ENCODE measurements at places on chromosomes 1 and 21.

- H3K27me3 ChIP-seq = no peaks in the 10 kb centered on the region
- no peak overlapping the region for H3K27ac ChIP-seq
- no peak for DNase-seq
- no peak overlapping the region for H3K4me3 ChIP-seq
- H3K36me3 ChIP-seq = no peaks in the 10 kb centered on the region
These were observed 391.8 kb downstream of the CAMTA1 start for GRCh38 chr1:7177021-7177420.

- H3K27ac ChIP-seq = no peak overlapping the region
- DNase-seq = no peak
- no peaks in the 10 kb centered on the region for H3K36me3 ChIP-seq
- no peak overlapping the region for H3K4me3 ChIP-seq
These were observed 4.5 kb upstream of the DDX59 start for GRCh38 chr1:200673952-200674823.

- no peak for DNase-seq
- H3K4me1 ChIP-seq = peaks cover 13% of the 10 kb centered on the region
- H3K27ac ChIP-seq = peak overlapping the region; percentile 11
- H3K27me3 ChIP-seq = no peaks in the 10 kb centered on the region
These were observed 18.5 kb downstream of the COLGALT2 start for GRCh38 chr1:184019069-184019468.

DNA sequence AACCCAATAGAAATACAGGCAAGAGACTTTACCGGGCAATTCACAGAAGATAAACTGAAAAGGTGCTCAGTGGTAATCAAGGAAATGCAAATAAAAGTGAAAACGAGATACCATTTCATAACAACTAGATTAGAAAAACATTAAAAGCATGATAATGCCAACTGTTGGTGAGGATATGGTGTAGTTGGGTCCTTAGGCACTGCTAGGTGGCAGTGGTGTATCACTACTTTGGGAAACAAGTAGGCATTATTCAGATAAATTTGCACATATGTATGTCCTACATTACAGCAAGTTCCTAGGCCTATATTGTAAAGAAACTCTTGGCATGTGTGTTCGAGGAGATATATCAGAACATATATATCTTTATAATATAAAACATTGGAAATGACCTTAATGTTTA lies 31.0 kb downstream of the AZIN2 start:
- H3K4me3 ChIP-seq = no peak overlapping the region
- H3K36me3 ChIP-seq = no peaks in the 10 kb centered on the region
- H3K27me3 ChIP-seq = no peaks in the 10 kb centered on the region
- no peaks in the 10 kb centered on the region for H3K4me1 ChIP-seq
- H3K27ac ChIP-seq = no peak overlapping the region

GRCh38 chr1:226078374-226078773 lies 15.9 kb downstream of the H3-3A start:
- peaks cover 10% of the 10 kb centered on the region for H3K4me1 ChIP-seq
- no peak overlapping the region for H3K4me3 ChIP-seq
- H3K27me3 ChIP-seq = no peaks in the 10 kb centered on the region
- H3K36me3 ChIP-seq = no peaks in the 10 kb centered on the region

GRCh38 chr1:116748272-116748671 lies 6.0 kb upstream of the CD2 start:
- H3K4me3 ChIP-seq = no peak overlapping the region
- H3K27me3 ChIP-seq = no peaks in the 10 kb centered on the region
- H3K36me3 ChIP-seq = no peaks in the 10 kb centered on the region
- no peaks in the 10 kb centered on the region for H3K4me1 ChIP-seq
- DNase-seq = no peak

- H3K4me3 ChIP-seq = no peak overlapping the region
- peaks cover 77% of the 10 kb centered on the region for H3K4me1 ChIP-seq
- peak overlapping the region; percentile 90 for H3K27ac ChIP-seq
These were observed 26.4 kb downstream of the ABCA4 start for GRCh38 chr1:94094469-94095111.

DNA sequence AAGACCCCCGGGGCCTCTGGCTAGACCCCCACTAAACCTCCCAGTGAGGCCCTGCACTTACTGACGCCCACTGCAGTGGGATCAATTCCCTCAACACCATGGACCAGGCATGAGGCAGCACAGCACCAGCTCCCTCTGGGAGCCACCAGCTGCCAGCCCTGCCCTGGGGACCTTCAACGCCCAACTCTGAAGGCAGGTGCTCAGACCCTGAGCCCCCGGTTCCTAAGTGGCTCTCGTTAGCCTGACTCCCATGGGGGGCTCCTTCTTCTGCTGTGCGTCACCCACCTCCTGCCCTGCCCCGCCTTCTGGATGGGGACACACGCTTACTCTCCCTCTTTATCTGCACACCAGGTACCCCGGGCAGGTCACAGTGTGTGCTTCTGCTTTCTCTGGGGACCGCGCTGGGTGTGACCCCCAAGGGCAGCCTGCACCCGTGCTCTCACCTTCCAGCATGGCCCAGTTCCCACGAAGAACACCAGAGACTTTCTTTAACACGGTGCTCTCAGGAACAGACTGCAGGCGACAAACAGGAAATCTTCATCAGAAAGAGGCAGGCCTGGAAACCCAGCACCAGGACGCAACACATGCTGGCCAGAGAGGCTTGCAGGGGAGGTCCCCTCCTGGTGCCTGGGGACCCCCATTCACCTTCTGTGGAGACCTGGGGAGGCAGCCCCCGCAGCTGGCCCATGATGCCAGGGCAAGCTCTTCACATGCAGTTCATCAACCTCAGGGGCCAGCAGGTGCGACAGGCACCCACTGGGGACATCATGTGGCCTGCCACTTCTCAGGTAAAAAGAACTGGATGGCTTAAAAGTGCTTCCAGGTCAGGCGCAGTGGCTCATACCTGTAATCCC lies 27.3 kb downstream of the WDR4 start:
- no peak for DNase-seq
- H3K4me1 ChIP-seq = no peaks in the 10 kb centered on the region
- H3K4me3 ChIP-seq = no peak overlapping the region

GRCh38 chr1:38589036-38589435 lies 270.5 kb downstream of the RRAGC start:
- H3K27ac ChIP-seq = no peak overlapping the region
- no peaks in the 10 kb centered on the region for H3K36me3 ChIP-seq
- DNase-seq = peak; percentile 55
- H3K4me1 ChIP-seq = no peaks in the 10 kb centered on the region

GRCh38 chr1:31633117-31633516 lies 11.6 kb downstream of the PEF1 start:
- H3K27me3 ChIP-seq = no peaks in the 10 kb centered on the region
- no peak overlapping the region for H3K4me3 ChIP-seq
- peaks cover 22% of the 10 kb centered on the region for H3K36me3 ChIP-seq
- no peak for DNase-seq
- H3K4me1 ChIP-seq = peaks cover 98% of the 10 kb centered on the region
- H3K27ac ChIP-seq = no peak overlapping the region

- peaks cover 12% of the 10 kb centered on the region for H3K4me1 ChIP-seq
- peak overlapping the region; percentile 44 for H3K27ac ChIP-seq
- H3K27me3 ChIP-seq = no peaks in the 10 kb centered on the region
- no peak overlapping the region for H3K4me3 ChIP-seq
- no peaks in the 10 kb centered on the region for H3K36me3 ChIP-seq
- no peak for DNase-seq
These were observed 71.4 kb downstream of the AGPAT3 start for GRCh38 chr21:43936247-43936967.

- DNase-seq = no peak
- H3K36me3 ChIP-seq = no peaks in the 10 kb centered on the region
- no peaks in the 10 kb centered on the region for H3K27me3 ChIP-seq
- no peaks in the 10 kb centered on the region for H3K4me1 ChIP-seq
- no peak overlapping the region for H3K4me3 ChIP-seq
- no peak overlapping the region for H3K27ac ChIP-seq
These were observed 657.4 kb upstream of the ADGRL4 start for GRCh38 chr1:79663916-79664315.

GRCh38 chr1:231983588-231984193 lies 357.1 kb downstream of the DISC1 start:
- H3K27ac ChIP-seq = no peak overlapping the region
- H3K27me3 ChIP-seq = no peaks in the 10 kb centered on the region
- no peak overlapping the region for H3K4me3 ChIP-seq
- DNase-seq = no peak

GRCh38 chr1:7052701-7053100 lies 267.4 kb downstream of the CAMTA1 start:
- no peak for DNase-seq
- no peak overlapping the region for H3K4me3 ChIP-seq
- no peaks in the 10 kb centered on the region for H3K36me3 ChIP-seq
- no peaks in the 10 kb centered on the region for H3K27me3 ChIP-seq
- no peaks in the 10 kb centered on the region for H3K4me1 ChIP-seq

DNA sequence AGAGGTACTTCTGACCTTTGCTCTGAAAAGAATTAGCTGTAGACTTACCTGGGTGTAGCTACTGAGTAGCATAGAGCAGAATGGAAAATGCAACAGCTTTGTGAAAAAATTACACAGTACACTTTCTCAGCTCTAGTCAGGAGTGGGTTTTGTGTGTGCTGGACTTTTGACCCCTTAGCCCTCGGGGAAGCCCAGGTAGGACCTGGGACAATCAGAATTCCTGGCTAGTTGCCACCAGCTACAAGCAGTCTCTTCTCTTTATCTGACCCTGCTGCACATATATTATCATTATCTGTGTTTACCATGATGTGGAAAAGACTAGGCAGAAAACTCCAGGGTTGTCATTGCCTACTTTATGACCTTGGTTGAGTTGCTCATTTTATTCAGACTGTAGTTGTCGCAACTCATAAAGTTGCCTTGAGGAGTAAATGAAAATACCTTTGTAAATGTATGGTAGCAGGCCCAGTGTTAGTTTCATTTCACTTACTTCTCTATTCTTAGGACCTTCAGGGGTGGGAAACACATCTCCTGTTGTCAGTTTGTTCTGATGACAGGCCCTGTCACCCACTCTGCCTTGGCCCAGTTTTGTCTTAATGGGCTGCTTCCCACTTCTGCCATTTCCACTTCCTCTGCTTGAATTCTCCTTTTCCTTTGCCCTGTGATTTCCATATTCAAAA lies 5.4 kb downstream of the NEK7 start:
- H3K27me3 ChIP-seq = no peaks in the 10 kb centered on the region
- H3K27ac ChIP-seq = peak overlapping the region; percentile 48
- no peak for DNase-seq
- no peak overlapping the region for H3K4me3 ChIP-seq
- peaks cover 74% of the 10 kb centered on the region for H3K4me1 ChIP-seq

- peak overlapping the region; percentile 32 for H3K4me3 ChIP-seq
- peaks cover 11% of the 10 kb centered on the region for H3K27me3 ChIP-seq
- peaks cover 3% of the 10 kb centered on the region for H3K4me1 ChIP-seq
These were observed 27.8 kb downstream of the ILDR2 start for GRCh38 chr1:166947398-166948043.

DNA sequence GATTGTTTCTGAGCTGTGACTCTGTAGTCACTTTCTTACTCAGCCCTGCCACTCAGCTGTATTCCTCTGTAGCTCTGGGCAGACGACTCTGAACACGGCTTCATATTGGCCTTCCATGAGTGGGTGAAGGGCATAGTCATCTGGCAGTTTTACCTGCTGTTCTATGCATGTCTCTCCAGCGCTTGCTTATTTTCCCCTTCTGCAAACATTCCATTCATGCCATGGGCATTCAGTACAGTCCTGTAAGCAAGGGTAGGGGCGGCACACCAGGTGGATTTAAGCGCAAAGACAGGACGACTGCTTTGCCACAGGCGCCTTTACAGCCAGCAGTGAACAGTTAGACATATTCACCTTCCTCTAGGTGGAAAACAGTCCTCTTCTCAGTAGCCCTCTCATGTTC lies 4.4 kb upstream of the WDR26 start:
- H3K4me3 ChIP-seq = no peak overlapping the region
- H3K27me3 ChIP-seq = no peaks in the 10 kb centered on the region

GRCh38 chr1:109959974-109960744 lies 24.4 kb upstream of the AHCYL1 start:
- peaks cover 7% of the 10 kb centered on the region for H3K4me1 ChIP-seq
- H3K36me3 ChIP-seq = no peaks in the 10 kb centered on the region
- no peaks in the 10 kb centered on the region for H3K27me3 ChIP-seq

- no peak overlapping the region for H3K27ac ChIP-seq
- H3K4me1 ChIP-seq = peaks cover 5% of the 10 kb centered on the region
- H3K36me3 ChIP-seq = no peaks in the 10 kb centered on the region
These were observed 14.0 kb upstream of the PKP1 start for GRCh38 chr1:201269281-201269680.

- H3K4me1 ChIP-seq = no peaks in the 10 kb centered on the region
- no peak for DNase-seq
- no peaks in the 10 kb centered on the region for H3K27me3 ChIP-seq
- no peaks in the 10 kb centered on the region for H3K36me3 ChIP-seq
These were observed 27.7 kb downstream of the UBE2U start for GRCh38 chr1:64231153-64231552.
